ENCODE measurements at places on chromosomes 13 and 19. TPM values are rescaled to one million over a fixed set of nuclear protein-coding genes. Genes with fewer than 3 reads are reported as not detected.

CLEC11A gene
- total RNA-seq = 0.31 TPM

DNA sequence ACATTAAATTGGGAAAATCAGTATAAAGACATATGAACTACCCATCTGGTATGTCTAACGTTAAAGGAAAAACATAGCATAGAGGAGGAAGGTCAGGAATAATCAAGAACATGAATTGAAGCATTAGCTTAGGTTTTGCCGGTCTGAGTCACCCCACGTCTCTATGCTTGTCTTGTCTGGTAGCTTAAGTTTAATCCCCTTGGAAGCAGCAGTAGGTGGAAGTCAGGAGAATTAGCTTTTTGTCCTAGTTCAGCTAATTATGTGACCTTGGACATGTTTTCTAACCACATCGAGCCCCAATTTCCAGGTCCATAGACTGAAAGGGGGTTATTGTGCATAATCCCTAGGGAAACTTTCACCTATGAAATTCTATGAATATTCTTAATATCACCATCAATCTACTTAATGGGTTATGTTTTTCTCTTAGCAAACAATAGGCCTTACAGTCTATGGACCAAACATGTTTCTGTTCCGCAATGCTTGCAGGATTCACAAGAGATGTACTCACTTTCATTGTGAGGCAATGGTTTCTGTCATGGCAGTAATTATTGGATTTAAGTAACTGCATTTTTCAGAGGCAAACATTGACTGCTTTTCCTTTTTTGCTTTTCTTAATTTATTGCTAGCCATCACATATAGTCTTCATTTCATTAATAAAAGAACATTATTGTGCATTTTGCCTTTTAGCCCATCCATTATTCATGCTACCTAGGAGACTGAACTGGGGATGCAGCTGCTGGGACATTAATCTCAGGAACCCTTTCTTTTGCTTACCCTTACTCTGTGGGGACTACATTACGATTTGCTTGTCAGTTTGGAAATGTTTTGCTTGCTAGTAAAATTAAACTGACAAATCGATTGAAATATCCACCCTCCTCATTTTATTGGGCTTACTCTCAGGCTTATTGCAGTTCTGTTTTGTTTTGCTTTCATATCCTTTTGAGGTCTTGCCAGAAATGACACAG is 304.8 kb upstream of the MAB21L1 start:
- H3K4me3 ChIP-seq = no peak overlapping the region
- H3K36me3 ChIP-seq = no peaks in the 10 kb centered on the region
- no peaks in the 10 kb centered on the region for H3K4me1 ChIP-seq
- H3K27ac ChIP-seq = no peak overlapping the region

- H3K4me1 ChIP-seq = no peaks in the 10 kb centered on the region
- no peaks in the 10 kb centered on the region for H3K27me3 ChIP-seq
- no peak overlapping the region for H3K4me3 ChIP-seq
- no peak overlapping the region for H3K27ac ChIP-seq
These were observed 124.4 kb downstream of the RNF17 start for GRCh38 chr13:24888291-24888931.

DNA sequence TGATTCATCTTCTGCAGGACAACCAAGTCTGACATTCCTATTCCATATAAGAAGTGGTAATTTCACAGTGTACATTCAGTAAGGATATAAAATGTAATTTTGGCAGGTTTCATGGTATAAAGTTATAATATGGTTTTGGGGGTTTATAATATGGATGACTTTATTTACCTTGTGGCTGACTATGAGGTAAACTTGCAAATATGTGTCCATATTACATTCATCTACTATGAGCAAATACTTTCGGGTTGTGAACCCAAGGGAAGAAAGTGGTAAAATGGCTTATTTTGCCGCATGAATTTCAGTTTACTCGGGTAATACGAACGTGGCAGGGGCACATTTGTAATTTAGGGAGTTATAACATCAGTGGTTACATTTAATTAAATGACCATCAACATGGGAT is 86.7 kb upstream of the TNFSF11 start:
- H3K4me3 ChIP-seq = no peak overlapping the region
- no peak for DNase-seq
- H3K36me3 ChIP-seq = no peaks in the 10 kb centered on the region
